GM23248 (cell line): ENCODE measurements at places on chromosomes 12 and 14. TPM values are rescaled to one million over a fixed set of nuclear protein-coding genes. Genes with fewer than 3 reads are reported as not detected.
A peak's percentile ranks its signal among the peaks of the same experiment; 100 is the strongest.

The GALNT9 gene
- 1.4 and 1.5 TPM in 2 replicates for total RNA-seq

DNA sequence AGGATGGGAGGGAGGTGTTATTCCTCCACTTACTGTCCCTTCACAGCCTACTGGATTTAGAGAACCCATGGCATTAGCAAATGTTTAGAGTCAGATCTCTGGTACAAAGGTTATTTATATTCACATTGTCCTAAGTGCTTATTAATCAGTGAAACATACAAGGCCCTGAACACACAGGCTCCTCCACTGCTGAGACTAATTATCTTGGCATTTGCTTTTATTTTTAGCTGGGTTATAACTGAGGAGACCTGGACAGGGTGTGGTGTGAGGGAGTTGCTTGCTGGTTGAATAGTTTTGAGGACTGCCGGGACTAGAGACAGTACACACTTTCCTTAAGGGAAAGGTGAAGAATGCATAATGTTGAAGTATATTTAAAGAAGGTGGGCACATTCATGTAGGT is 77.5 kb downstream of the FIGNL2 start:
- DNase-seq: peak; percentile 50

DNA sequence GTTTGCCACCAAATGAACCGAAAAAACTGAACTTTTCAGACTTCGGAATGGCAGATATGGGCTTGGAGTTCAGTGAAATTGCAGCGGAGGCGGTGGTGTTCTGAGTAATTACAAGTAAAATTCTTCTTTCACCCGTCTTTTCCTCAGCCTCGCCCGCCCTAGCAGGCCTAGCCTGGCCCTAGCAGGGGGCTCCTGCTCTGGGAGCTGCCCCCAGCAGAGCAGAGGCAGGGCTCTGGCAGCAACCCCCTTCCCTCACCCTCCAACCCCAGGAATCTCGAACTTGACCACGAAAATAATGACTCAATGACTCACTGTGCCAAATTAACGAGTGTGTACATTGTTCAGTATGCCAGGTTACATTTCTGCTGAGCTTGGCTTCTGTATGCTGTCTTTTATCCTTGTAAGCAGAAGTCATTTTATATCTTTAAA is 1.1 kb downstream of the PAPLN start:
- peak; percentile 77 for DNase-seq

The DIO3 gene
- total RNA-seq: not detected in 2 replicates

DNA sequence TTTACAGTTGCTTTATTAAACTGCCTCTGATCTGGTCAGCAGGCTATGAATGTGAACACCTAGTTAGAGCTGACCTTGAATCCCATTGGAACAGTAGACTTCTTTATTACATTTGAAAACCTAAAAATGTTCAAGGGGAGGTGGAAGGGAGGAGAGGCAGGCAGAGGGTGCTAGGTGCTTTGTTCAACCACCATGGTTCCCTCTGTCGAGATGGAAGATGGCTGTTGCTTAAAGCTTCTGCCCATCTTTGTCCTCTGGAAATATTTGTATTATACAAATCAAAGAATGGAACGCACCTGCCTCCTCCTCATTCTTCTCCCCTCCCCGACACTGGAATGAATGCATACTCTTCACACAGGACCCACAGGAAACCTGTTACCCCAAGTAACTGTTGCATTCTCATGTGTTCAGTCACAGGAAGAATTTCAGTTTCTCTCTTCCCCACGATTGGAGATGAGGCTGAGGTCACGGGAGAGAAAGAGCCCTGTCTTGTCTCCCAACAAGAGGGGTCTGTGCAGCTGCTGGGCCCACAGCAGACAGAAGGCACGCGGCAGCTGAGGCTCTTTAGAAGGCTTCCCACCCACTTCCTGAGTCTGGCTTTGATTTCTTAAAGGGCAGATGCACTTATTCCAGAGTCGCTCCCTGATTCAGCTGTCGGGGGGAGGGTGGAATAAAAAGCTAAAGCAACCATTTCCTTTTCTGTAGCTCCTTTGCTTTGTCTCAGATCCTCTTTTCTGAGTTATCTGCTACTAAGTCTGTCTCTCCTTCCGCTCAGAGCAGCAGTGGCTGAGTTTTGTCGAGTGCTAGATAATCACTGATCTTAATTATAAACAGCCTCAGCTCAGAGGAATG is 217.9 kb upstream of the BTG1 start:
- DNase-seq: peak; percentile 54

The ENDOU gene
- total RNA-seq: 0.22 TPM in 1 of 2 replicates, not detected in the other

The CCND2 gene
- 4.2 and 4.9 TPM in 2 replicates for total RNA-seq

GRCh38 chr14:69055999-69056788 is 77.1 kb upstream of the ACTN1 start:
- DNase-seq: peak; percentile 50

The TAS2R13 gene
- 0.13 and 0.32 TPM in 2 replicates for total RNA-seq
